Inflammatory macrophage treated with lipopolysaccharide for 1 hour (primary cell): ENCODE measurements at places on chromosomes 5 and 9.

DNA sequence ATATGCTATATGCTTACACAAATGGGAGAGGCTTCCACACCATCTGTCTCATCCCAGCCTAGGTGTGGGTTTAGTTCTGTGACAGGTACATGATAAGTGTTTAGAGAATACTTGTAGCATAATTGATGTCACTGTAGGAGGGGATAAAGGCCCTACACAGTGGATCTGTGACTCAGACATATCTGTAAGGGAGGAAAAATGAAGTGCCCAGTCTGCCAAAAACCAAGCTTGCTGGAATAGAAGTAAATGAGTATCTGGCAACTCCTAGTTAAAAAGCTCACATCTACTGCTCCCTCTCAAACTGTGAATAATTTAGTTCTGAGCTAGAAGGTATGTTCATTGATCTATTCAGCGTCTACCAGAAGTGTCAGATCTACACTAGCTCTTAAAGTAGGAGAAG is 38.9 kb upstream of the FAM174A start:
- no peak for DNase-seq

GRCh38 chr9:135045928-135046738 is 41.3 kb upstream of the OLFM1 start:
- no peak for DNase-seq

DNA sequence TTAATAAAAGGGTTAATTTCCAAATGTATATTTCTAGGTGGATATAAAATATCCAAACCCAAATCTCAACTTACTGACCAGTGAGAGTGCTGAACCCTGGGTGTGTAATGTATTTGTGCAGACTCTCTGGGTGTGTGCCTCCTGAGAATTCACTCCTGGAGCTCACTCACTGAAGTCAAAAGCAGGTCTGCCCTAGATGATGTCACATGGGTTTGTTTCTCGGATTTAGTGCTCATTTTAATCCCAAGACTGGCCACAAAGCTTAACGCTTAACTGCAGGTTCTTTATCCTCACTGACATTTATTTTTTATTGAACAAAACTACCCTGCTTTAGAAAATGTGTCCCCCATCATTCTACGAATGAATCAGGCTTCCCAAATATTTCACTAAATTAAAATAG is 179.4 kb downstream of the PPP2R2B start:
- DNase-seq, result no peak

GRCh38 chr9:88892724-88893123 is 98.5 kb upstream of the S1PR3 start:
- DNase-seq, result no peak
